Dermis microvascular lymphatic vessel endothelial cell (primary cell): ENCODE measurements at places on chromosomes 6 and 20. TPM values are rescaled to one million over a fixed set of nuclear protein-coding genes. Genes with fewer than 3 reads are reported as not detected.

Gene PPIL6
- total RNA-seq = 0.39 and 0.76 TPM in 2 replicates

Gene NHLRC1
- 0.51 and 0.89 TPM in 2 replicates for total RNA-seq

Gene DZANK1
- 0.26 and 0.38 TPM in 2 replicates for total RNA-seq

GRCh38 chr6:89205819-89206218 lies 11.3 kb downstream of the GABRR1 start:
- DNase-seq = no peak

DNA sequence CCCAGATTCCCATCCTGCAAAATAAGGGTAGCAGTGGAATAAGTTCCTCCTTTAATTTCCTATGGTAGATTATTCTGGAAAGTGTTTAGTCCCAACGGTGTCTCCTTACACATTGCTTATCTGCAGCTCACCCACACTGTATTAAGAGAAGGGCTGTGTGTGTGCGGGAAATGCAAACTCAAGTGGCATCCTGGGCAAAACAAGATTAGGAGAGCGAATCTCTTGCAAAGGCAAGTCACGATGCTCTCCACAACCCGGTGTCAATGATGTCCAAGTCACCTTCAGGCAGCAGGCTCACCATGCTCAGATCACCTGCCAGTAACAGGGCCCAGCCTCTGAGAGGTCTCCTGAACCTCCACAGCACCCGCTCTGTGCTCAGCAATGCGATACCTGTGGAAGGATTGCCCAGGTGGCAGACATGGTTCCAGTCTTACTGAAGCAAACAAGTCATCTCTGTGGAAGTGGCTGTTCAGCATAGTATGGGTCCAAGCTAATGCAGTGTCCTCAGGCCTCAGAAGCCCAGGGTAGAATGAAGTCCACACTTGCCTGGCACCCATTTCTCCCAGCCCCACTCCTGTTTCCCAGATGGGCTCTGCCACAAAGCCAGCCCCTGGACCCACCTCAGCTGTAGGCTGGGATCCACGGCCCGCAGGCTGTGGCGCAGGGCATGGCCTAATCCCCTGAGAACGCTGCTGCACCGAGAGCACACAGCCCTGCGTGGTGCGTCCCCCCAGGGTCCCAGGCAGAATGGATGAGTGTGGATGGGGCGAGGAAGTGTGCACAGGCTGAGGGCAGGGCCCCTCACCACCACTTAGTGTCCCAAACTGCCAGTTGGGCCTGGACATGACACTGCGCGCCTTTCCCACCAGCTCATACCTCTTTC lies 101.2 kb downstream of the PXDC1 start:
- DNase-seq = no peak

DNA sequence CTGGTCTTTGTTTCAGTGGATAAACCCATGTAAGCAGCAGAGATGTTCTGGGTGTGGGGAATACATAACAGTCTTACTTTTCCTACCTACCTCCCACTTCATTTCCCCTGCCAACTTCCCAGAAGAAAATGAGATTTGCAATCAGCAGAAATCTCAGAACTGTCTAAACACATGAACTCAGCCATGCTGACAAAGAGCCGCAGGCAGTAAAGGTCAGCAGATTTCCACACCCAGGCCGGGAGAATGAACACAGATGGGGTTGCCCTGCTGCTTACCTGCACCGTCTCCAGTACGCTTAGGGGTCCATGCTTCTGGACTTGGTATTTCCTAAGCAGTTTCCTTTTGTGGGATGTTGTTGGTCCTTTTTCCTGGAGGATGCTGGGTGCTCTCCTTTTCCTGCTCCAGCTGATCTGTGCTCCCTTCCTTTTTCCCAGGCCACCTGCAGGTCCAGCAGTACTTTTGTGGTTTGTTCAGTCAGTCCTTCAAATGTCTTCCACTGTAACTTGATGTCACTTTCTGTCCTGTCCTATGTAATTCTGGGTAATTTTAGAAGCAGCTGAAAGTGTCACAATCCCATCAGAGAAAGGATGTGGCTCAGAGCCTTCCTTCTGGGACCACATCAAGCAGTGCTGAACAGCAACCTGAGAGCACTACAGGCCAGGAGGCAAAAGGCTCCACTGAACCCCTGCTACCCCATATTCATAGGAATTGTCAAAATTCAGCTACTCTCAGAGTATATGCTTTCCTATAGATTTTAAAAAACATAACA lies 129.0 kb downstream of the CEP57L1 start:
- DNase-seq = no peak

DNA sequence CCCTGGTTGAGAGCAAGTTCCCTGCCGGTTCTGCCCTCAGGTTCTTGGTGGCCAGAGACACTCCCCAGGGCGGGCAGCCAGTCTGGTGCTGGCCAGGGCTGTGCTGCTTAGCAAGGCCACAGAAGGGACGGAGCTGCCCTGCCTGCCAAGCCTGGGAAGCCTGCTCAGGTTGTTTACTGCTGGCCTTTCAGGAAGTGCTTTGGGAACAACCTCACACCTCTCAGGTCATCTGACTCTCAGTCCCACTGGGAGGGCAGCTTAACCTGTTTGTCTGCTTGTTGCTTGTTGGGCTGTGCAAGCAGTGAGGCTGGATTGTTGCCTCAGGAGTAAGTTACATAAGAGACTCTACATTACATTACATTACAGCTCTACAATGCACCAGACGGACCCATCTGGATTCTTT lies 75.8 kb upstream of the AFDN start:
- peak; percentile 17 for DNase-seq

DNA sequence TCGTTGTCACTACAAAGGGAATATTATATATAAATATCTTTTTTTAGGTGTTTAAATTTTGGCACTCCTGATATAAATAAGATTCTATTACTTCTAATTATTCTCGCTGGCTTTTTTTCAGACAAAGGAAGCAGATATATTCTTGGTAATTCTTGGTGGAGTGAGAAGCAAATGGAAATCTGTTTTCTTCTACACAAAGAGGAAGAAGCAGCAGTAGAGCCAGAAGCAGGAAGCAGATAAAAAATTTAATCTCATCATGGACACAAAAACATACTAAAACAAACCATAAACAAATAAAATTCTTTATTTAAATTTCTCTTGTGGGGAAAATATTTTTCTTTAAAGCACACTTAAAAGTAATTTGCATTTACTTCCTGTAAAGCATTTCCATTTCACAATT lies 3.7 kb upstream of the KIAA0319 start:
- no peak for DNase-seq

GRCh38 chr20:32535316-32535952 lies 49.7 kb downstream of the NOL4L start:
- no peak for DNase-seq

- DNase-seq = no peak
These were observed 7.3 kb downstream of the CLDN20 start for GRCh38 chr6:155271145-155271544.

DNA sequence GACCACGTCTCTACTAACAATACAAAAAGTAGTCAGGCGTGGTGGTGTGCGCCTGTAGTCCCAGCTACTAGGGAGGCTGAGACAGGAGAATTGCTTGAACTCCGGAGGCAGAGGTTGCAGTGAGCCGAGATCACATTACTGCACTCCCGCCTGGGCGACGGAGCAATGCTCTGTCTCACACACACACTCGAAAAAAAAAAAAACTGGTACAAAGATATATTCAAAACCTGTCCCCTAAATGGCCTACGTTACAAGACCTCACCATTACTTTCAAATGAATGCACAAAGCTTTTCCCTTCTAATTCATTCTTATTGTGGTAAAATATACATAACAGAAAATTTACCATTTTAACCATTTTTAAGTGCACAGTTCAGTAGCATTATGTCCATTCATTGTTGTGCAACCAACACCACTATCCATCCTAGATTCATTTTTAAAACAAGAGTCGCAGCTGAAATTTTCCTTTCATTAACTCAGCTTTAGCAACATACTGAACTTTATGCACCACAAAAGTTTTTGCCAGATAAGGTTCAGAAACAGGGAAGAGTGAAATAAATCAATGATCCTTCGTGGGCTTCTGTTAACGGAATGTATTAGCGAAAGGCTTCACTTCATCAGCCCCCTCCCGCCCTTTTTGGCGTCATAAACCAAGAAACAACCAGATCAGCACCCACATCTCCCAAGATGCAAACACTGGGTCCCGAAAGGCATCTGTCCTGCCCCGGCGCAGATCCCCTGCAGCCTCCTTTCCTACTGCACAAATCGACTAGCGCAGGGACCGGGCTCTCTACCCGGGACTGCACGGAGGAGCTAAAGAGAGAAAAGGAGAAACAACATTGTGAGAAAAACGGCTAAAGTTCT lies 825 bp upstream of the FAM135A start:
- no peak for DNase-seq

DNA sequence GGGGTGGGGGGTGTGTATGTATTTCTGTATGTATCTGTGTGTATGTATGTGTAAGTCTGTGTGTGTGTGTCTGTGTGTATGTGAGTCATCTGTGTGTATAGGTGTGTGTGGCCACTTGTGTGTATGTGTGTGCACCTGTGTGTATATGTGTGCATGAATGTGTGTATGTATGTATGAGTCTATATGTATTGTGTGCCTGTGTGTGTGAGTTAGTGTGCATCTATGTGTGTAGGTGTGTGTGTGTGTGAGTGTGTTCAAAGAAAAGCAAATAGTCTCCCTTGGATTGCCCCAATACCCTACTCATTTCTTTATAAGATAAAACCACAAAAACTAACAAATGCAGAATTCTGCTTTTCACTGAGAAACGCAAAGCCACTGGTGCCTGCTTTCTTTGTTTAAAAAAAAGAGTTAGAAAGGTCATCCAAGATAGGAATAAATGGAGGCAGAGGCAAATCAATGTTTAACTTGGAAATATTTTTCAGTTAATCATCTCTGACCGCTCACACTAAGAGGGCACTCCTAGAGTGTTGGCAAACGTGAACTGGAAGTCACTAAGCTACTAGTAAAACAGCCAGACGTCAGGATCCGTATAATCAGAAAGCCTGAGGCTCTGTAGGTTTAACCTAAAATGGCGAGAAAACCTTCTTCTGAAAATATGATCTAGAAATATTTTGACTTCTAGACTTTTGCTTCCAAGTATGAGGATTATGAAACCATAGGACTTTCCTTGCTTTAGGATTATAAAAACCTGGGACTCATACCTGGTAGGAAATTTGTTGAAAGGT lies 37.4 kb upstream of the JAG1 start:
- no peak for DNase-seq
